ENCODE measurements at places on chromosomes 6 and 20.

DNA sequence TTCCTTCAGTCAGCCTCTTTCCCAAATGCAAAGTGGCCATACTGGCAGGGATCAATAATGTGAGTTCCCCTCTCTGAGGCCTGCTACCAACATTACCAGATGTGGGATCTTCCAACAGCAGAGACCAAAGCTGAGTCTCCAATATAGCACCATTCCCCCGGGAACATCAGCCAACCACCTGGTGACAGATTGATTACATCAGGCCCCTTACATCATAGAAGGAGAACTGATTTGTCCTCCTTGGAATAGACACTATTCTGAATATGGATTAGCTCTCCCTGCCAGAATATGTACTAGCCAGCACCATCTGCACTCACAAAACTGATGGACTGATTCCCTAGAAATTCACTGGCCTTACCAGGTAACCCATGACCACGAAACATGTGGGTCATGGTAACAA lies 61.9 kb upstream of the CARMIL1 start:
- no peak for DNase-seq

DNA sequence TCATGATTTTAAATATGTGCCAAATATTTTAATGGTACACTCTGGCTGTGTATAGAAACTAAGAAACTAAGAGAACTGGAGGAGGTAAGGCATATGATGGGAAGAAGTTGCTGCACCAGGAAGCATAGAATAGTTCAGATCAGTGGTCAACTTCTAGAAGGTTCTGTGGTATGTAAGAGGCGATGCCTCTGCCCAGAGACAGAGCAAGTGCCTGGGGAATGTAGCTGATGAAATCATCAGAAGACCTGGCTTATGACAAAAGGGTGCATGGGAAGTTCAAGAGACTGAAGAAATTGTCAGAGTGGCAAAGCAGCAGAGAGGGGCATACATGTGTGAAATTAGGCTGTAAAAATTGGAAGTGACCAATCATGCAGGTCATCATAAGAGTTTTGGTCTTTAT lies 580.8 kb downstream of the BMP2 start:
- DNase-seq: no peak

GRCh38 chr20:36441416-36441815 lies 99.9 kb upstream of the MYL9 start:
- no peak for DNase-seq

DNA sequence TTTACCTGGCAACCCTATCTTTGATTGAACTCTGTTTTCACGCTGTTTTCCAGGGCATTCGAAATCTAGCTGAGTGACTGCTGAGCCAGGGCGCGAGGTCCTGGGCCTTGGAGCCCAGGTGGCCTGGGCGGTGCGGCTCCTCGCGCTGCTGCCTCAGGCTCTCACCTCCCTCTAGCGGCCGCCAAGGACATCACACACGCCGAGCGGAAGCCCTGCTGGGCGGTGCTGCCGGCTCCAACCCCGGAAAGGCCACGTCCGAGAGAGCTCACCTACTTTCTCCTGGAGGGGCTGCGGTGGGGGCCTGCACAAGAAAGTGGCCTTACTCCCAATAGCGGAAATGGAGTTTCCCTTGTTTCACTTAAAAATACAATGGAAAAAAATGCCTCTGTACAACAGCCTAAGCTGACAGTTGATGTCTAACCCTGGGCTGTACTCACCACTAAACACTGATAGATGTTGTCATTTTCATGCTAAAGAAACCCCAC lies 77.7 kb downstream of the ELOVL4 start:
- DNase-seq: peak; percentile 65

DNA sequence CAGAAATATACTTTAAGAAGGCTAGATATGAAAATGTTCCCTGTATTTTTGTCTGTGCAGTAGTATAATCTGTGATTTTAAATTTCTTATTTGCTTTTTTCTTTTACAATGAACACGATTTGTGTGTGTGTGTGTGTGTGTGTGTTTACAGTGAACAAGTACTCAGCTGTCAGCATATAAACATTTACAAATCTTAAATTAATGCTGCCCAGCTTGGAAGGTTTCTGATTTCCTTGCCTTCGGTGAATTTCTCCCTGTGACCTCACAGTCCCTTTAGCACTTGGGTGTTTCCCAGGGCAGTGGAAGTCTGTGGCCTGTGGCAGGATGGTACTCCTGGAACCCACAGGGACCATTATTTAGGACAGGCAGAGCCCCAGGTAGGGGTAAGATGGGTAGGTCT lies 37.6 kb downstream of the TXLNB start:
- DNase-seq: peak; percentile 63

- DNase-seq: peak; percentile 74
These were observed 2.3 kb downstream of the SNX9 start for GRCh38 chr6:157825243-157825904.

DNA sequence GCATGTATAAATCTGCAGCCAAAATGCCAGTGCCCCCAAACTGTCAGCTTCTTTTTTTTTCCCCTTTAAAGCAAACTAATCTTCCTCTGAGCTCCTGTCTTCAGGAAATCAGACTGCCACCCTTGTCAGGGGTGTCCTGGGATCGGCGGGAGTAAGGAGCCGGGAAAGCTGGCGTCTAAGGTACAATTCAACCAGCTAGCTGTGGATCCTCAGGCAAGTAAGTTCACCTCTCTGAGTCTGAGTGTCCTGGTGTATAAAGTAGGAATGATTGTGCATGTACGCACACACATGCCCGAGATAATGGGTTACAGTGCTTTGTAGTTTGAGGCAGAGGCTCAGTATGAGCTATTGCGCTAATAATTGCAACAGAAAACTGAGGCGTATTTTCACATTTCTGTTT lies 98.3 kb downstream of the ANKRD60 start:
- DNase-seq: no peak

DNA sequence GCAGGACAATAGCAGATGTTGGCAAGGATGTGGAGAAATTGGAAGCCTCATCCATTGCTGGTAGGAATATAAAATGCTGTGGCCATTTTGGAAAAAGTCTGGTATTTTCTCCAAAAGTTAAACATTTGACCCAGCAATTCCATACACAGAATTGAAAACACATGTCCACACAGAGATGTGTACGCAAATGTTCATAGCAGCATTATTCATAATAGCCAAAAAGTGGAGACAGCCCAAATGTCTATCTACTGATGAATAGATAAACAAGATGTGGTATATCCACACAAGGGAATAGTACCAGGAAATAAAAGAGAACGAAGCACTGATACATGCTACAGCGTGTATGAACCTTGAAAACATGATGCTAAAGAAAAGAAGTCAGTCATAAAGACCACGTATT lies 40.5 kb downstream of the CFAP61 start:
- DNase-seq: no peak

DNA sequence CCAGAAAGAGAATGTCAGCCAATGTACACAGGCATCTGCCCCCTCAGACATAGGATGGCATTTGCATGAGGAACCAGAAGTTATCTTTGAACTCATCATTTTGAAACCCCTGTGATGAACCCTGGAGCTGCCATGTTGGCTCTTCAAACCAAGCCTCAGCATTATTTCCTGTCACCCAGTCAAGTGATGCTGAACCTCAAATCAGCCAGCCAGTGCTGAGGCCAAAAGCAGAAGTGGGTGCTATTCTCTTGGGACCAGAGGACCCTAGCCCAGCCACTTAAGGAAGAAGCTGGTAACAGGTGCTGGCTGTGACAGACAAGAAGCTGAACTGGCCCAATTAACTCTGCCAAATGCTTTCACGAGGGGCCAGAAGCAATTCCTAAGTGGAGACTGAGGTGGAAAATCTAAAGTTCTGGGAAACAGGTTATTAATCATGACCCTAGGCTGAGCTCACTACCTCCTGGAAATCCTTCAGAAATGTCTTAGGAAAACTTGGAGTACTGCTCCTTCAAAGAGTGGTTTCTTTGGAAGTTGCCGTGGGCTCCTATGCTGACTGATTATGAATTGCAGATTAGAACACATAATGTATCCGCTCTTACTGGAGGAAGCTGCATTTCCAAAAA lies 4.0 kb downstream of the PKIG start:
- no peak for DNase-seq

- no peak for DNase-seq
These were observed 9.5 kb downstream of the FAM120B start for GRCh38 chr6:170316071-170316470.

GRCh38 chr20:47676219-47676721 lies 109.0 kb downstream of the SULF2 start:
- no peak for DNase-seq

- peak; percentile 29 for DNase-seq
These were observed 171.4 kb downstream of the MYLK4 start for GRCh38 chr6:2579241-2579761.

DNA sequence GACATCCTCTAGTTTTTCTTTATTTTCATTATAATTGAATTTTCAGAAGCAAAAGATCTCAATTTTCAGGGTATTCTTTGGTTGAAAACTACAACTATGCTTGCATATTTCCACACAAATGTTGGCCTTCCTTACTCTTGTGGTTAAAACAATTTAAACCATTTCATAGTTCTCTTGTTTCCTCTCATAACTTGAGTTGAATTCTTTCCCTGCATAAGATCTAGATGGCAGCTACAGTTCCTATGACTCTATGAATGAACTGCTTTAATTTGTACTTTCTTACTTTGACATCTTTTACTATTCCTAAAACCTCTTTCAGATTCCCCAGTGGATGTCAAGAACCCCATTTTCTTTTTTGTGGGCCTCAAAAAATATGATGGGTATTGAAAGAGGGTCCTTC lies 564.5 kb downstream of the NKAIN2 start:
- DNase-seq: peak; percentile 37

GRCh38 chr6:54087721-54088120 lies 23.5 kb upstream of the MLIP start:
- no peak for DNase-seq

DNA sequence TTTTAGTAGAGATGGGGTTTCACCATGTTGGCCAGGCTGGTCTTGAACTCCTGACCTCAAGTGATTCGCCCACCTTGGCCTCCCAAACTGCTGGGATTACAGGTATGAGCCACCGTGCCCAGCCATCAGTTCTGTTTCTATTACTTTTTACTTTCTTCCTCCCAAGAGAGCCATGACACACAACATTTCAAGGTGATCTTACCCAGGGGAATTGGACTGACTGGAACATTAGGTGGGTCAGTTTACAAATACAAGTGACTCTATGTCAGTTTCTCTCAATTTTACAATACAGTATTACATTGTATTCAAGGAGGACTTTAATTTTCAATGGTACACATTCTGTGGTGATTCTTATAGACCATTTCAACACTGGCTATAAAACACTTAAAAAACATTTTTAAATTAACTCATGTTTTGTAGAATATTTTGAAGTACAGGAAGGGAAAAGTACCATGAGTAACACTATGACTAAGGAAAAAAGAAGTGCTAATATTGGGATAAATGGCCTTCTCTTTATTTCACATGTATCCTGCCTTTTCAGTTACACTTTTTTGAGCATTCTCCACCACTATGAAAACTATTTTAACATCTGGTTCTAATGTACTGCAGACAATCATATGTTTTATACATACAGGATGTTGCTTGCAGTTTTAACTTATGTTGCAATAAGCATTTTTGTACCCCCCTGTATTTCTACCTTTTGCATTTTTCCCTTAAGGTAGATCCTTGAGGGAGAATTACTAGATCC lies 8.4 kb downstream of the TPBG start:
- DNase-seq: peak; percentile 33

DNA sequence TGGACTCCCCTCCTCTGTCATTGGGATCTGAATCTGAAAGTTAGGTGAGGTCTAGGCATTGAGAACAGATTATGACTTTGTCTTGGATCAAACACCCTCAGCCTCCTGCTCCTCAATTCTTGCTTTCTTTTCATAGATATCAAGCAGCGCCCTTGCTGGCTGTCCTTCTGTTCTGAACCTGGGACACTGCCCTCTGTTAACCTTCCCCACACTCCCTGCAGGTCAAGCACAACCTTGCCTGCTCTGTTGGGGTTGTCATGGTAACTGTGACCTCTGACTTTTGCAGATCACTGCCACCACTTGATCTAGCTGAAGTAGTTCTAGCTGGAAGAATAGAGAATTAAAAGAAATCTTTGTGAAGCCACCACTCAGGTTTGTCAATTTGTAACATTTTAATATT lies 16.4 kb upstream of the MICA start:
- no peak for DNase-seq

- no peak for DNase-seq
These were observed 15.6 kb upstream of the CBFA2T2 start for GRCh38 chr20:33474097-33474873.

GRCh38 chr6:143146186-143146851 lies 85.6 kb downstream of the AIG1 start:
- DNase-seq: no peak

DNA sequence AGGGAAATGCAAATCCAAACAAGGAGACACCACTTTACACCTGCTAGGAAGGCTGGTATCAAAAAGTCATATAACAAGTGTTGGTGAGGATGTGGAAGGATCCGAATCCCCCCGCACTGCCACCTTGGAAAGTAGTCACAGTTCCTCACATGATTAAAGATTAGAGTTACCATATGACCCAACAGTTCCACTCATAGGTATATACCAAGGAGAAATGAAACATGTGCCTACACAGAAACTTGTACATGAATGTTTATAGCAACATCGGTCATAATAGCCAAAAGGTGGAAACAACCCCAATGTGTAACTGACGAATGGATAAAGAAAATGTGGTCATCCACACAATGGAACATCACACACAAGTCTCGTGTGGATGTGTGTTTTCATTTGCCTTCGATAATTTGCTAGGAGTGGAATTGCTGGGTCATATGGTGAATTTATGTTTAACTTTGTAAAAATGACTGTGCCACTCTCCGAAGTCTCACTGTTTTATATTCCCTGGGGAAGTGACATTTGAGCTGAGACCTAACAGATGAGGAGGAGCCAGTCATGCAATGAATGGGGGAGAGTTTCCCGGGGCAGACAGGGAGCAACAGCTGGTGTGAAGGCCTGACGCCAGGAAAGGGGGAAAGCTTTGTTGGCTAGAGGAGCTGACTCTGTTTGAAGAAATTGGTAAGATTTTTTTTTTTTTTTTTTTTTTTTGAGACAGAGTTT lies 125.9 kb upstream of the MLN start:
- no peak for DNase-seq

GRCh38 chr20:36854348-36855240 lies 21.3 kb upstream of the TLDC2 start:
- DNase-seq: no peak

DNA sequence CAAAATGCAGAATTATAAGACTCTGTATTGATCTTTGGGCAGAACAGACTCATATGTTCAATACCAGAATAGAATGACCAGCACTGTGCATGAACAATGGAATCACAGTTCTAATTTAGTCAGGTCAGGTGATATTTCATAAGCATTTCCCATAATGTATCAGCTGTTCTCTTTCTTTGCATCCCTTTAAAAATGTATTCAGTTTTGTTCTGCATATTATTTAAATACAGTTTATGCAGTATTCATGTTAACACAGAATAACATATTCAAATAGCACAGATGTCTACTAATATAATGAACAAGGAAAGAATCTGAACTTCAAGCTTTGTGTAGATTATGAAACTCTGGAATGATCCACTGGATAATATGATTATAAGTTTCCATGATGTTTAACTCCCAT lies 128.5 kb downstream of the LAMP5 start:
- no peak for DNase-seq

DNA sequence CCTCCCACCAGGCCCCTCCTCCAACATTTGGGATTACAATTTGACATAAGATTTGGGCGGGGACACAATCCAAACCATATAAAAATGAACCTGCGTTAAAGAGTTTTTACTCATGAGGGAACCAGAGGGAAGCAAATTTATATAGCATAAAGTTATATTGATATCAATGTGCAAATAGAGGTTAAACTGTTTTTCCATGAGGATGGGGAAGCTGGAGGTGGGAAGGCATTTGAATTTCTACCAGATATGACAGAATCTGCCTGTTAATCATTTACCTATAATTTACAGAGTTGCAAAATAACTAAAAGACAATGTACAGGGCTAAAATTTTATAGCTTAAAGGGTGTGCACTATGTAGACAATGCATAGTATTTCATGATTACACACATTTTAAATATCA lies 322.0 kb upstream of the FKBP1C start:
- DNase-seq: no peak

Data from fibroblast of lung (primary cell).